Activated CD8-positive, alpha-beta memory T cell treated with anti-CD3 and anti-CD28 coated beads, Interleukin-2, amount 10 ng/mL, durations not matched to agents 7 days and 5 days (primary cell): ENCODE measurements at places on chromosomes 2 and 18. TPM values are rescaled to one million over a fixed set of nuclear protein-coding genes. Genes with fewer than 3 reads are reported as not detected.
A peak's percentile ranks its signal among the peaks of the same experiment; 100 is the strongest.

DNA sequence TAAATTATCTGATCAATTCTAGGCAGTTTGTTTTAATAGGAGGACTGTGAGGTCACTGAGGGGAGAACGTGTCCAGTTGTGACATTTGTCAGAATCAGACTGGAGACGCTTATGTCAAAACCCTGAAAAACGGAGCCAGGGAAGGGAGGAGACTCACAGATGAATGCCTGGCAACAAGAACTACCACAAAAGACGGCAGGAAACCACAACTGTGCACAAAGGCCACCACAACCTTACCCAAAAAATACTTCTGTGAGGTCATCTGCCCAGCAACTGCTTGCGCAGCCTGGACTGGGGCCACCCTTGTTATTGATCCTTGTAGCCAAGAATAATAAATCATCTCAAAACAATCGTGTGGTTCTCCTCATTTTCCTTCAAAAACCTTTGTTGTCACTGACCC lies 173.0 kb upstream of the ALKAL2 start:
- peak; percentile 73 for DNase-seq

GRCh38 chr2:42951263-42951938 lies 159.0 kb upstream of the HAAO start:
- DNase-seq = no peak

DNA sequence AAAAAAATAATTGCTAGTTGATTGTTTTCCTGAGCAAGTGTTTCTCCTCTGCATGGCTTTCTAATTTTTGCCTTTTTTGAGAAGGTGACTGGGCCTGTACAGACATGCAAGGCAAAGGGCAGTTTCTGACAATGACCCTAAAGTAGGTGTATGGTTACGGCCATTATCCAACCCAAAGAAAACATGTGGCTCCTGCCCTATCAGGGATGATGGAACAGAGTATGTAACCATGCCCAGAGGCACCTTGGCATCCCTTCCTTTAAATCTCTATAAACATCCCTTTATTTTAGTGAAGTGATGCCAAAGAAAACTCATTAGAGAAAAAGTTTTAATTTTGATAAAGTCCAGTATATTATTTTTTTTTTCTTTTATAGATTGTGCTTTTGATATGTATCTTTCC lies 217.5 kb downstream of the LPIN1 start:
- no peak for DNase-seq

The CDK15 gene
- not detected for total RNA-seq

DNA sequence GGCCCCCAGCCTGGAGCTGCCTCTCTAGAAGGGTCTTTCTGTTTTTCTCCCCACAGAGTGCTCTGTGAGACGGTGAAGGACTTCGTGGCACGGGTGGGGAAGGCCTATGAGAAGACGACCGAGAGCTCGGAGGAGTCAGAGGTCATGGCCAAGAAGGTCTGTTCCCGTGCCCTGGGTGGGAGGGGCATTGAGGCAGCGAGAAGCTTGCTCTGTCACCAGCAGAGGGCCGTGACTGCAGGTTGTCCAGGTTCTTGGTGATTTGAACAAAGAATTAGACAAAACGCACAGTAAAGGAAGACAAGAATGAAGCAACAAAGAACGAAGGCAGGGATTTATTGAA lies 93.9 kb downstream of the DGKD start:
- DNase-seq = no peak

DNA sequence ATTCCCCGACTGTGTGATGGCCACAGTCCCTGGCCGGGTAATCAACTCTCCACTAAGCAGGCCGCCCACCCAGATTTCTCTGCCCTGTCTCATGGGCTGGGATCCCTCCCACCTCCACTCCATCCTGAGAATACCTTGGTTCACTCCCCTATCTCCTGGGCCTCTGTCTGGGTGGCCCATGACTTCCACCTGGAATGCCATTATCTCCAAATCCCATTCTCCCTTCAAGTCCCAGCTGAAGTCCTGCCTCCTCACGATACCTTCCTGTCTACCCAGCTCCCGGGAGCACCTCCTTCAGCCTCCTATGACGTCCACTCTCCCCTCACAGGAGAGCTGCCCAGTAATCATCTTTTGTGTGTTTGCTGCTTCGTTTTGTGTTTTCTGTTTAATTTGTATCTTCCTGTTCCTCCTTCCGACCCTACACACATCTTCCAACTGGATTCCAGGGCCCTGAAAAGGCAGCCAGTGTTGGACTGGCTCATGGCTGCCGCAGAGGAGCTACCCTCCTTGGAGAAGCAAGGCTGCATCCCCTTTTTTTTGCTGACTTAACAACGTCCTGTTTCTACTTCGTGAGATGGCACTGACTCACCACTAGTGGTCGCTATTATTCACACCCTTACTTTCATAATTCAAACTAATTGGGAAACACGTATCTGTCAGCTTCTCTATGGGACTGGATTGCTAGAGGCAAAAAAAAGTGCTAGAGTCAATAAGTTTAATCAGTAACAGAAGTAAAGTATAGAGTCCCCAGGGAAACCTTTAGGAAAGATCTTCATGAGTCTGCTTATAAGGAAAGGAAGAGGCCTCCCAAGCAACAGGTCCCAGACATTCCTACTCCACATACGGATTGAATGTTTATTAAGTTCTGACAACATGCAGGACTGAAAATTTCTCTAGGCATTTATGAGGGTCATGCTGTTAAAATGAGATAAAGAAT lies 171.9 kb upstream of the GATA6 start:
- no peak for DNase-seq
